ENCODE measurements at places on chromosomes 5 and 9.

- H3K4me3 ChIP-seq = no peak overlapping the region
- no peaks in the 10 kb centered on the region for H3K36me3 ChIP-seq
- no peak overlapping the region for H3K27ac ChIP-seq
- peaks cover 12% of the 10 kb centered on the region for H3K4me1 ChIP-seq
Measured at GRCh38 chr9:122371846-122372245, 1.0 kb downstream of the PTGS1 start.

- no peak overlapping the region for H3K4me3 ChIP-seq
- H3K4me1 ChIP-seq = no peaks in the 10 kb centered on the region
- no peaks in the 10 kb centered on the region for H3K36me3 ChIP-seq
- peaks cover 5% of the 10 kb centered on the region for H3K27me3 ChIP-seq
Measured at GRCh38 chr5:167352801-167353200, 938.6 kb upstream of the WWC1 start.

GRCh38 chr5:73693573-73694061 lies 67.6 kb downstream of the ARHGEF28 start:
- DNase-seq = peak; percentile 51
- H3K4me1 ChIP-seq = peaks cover 60% of the 10 kb centered on the region
- no peaks in the 10 kb centered on the region for H3K27me3 ChIP-seq
- H3K4me3 ChIP-seq = no peak overlapping the region

DNA sequence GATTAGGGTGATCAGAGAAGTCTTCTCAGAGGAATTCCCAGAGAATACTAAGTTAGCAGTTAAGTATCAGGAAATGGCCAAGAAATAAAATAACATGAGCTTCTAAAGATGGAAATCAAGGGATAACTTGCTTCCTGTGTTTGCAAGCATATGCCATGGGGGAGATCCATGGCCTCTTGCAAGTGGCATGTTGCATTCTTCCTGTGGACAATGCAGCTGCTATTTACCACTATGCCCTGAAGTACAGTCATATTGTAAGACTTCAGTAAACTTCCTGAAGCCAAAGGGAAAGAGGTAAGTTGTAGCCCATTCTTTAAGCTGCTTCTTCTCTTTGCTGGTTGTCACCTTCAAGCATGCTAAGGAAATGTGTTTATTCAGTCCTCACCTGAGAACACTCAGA lies 154.7 kb upstream of the RUSC2 start:
- no peak overlapping the region for H3K27ac ChIP-seq
- no peak for DNase-seq
- no peaks in the 10 kb centered on the region for H3K4me1 ChIP-seq
- H3K4me3 ChIP-seq = no peak overlapping the region
- H3K36me3 ChIP-seq = no peaks in the 10 kb centered on the region

DNA sequence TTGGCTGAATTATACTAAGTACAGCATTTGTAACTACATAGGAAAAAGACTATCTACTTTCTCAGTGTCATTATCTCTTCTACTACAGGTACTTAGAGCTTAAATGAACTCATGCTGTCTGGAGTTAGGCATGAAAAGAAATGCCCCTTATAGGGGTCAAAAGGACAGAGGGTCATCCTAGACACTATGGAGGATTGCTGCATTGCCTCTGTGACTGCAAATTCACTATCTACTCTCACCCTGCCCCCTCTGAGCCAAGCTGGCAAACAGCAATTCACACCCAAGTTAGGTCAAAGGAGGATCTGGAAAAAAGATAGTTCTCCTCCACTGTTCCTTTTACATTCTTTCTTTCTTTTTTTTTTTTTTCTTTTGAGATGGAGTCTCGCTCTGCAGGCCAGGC lies 36.7 kb downstream of the ANKRD31 start:
- DNase-seq = no peak
- no peak overlapping the region for H3K4me3 ChIP-seq
- H3K4me1 ChIP-seq = peaks cover 9% of the 10 kb centered on the region
- H3K27me3 ChIP-seq = no peaks in the 10 kb centered on the region
- H3K27ac ChIP-seq = no peak overlapping the region

All from Calu3 (cell line).